ENCODE measurements at places on chromosomes 16 and 17. TPM values are rescaled to one million over a fixed set of nuclear protein-coding genes. Genes with fewer than 3 reads are reported as not detected.

GRCh38 chr17:75647061-75647460 lies 13.8 kb downstream of the SMIM5 start:
- no peak for DNase-seq

- no peak for DNase-seq
These were observed 13.7 kb downstream of the SMARCE1 start for GRCh38 chr17:40633871-40634270.

Gene KRTAP1-3
- polyA plus RNA-seq = not detected

Gene NTN3
- polyA plus RNA-seq = 0.09 TPM

DNA sequence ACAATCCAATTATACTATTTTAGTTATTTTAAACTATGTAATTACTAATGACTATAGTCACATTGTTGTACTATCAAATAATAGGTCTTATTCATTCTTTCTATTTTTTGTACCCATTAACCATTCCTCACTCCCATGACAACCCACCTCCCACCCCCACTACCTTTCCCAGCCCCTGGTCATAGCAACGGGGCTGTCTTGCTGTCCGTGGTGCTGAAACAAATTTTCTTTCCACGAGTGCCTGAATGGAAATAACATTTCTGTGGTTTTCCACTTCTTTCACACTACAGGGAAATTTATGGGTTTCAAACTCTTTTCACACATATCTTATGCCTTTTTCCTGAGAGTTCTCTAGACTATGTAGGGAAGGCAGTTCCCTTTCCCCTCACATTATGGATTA lies 326.6 kb downstream of the PHKB start:
- DNase-seq = no peak

GRCh38 chr16:10517868-10518267 lies 62.5 kb downstream of the EMP2 start:
- DNase-seq = no peak

DNA sequence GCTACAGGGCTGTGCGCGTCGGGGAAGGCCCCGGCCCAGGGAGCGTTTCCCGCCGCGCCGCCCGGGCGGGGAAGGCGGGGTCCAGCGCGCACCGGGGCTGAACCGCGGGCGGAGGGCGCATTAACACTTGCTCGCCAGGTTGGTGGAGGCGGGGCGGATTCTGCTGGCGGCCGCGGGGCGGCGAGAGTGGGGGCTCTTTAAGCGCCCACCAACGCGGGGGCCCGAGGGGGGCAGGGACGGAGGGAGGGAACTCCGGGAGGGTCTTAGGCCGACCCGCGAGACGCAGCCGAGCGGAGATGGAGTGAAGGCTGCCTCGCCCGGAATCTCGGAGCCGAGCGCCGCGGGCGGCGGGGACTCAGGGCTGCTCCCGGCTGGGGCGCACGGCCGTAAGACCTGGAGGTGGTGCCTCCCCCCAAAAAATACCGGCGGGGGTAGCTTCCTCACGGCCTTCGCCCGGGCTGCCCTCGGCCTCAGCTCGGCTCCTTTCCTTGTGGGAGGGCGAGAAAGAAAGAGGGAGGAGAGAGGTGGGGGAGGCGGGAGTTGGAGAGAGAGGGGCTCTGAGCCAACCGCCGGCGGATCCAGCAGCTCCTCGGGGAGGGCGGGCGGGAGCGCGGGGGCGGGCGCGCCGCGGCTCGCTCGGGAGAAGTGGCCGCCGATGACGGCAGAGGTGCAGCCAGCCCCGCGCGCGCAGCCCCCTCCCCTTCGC lies 415 bp upstream of the FOXF1 start:
- DNase-seq = no peak

GRCh38 chr17:45700171-45701090 lies 83.7 kb upstream of the CRHR1 start:
- no peak for DNase-seq

DNA sequence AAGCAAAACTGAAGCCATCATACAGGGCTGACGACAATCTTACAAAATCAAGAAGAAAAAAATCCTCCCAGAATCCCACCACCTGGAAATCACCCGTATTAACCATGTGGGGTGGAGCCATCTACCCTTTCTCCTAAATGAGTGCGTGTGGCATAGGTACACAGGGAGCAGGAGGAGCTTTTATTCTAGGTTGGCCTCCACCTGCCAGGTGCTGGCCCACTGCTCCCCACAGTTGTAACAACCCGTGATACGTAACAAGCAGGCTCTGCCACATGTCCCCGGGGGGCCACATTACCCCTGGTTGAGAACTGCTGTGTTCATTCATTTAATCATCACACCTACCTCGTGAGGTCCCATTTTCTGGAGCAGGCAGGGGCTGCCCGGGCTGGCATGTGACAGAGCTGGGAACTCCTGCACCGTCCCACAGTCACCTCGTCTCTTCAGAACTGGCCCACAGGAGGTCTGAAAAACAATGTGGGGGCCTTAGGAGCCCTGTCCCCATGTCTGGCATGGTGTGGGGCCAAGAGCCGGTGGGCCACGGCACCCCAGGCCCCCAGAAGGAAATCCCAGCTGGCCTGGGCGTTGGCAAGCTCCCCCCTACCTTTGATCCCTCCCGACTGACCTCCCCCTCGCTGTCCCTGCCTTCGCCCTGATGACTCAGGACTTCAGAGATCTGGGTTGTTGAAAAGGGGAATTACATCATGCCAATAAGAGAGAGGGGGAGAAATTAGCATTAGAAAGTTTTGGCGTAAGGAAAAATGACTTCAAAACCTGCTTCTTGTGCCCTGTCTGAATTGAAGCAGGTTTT lies 12.9 kb downstream of the CMIP start:
- peak; percentile 15 for DNase-seq

DNA sequence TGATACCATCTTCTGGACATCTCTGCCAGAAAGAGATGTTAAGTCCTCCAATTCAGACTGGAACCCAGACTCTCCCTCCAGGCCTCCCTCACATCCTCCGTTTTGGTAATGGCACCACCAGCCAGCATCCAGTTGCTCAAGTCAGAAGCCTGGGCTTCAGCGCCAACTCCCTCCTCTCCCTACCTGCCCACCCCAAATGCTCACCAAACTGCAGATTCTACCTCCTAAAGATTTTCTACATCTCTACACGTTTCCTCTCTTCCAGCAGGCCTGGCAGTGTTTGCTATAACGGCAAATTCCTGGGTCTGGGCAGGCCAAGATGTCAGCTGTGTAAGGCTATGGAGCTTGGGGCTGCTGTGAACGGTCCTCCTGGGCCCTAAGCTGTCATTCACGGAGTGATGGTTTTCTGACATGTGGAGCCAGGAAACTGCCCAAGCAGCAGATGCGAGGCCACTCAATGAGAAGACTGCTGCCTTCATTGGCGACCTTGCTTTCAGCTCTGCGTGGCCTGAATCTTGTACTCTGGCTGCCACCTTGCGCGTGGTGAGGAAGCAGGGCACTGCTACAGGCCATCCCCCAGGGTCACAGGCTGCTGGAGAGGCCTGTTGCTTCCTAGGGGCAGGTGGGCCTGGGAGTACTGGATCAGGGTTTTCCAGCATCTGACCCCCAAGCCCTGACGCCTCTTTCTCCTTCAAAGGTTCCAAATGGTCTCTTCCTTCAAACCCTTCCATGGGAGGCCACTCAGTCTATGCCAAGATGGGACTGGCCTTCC lies 37.7 kb downstream of the TBX4 start:
- DNase-seq = no peak

Gene METRNL
- 63.2 TPM for polyA plus RNA-seq

- DNase-seq = peak; percentile 23
These were observed 527 bp upstream of the UBE2Z start for GRCh38 chr17:48907713-48908046.

Gene SOX9
- polyA plus RNA-seq = 0.54 TPM

DNA sequence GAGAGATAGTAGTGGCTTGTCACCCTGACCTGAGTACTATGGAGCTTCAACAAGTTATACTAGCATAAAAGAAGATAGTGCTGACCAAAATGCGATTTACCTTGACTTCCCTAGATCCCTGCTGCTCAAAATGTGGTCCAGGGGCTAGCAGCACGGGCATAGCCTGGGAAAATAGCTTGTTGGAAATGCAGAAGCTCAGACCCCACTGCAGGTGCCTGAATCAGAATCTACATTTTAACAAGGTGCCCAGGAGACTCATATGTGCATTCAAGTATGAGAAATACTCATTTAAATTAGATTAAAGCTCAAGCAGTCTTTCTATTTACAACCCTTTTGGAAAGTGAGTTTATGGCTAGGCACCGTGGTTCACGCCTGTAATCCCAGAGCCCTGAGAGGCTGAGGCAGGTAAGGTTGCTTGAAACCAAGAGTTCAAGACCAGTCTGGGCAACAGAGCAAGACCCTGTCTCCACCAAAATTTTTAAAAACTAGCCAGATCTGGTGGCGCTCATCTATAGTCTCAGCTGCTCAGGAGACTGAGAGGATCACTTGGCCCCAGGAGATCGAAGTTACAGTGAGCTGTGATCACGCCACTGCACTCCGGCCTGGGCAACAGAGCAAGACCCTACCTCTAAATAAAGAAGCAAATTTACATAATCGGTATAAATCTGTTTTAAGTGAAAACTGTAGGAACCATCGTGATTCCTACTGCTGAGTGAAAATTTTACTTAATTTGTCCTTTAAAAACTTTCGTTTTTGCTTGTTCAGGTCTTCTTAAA lies 7.3 kb downstream of the APOH start:
- no peak for DNase-seq

DNA sequence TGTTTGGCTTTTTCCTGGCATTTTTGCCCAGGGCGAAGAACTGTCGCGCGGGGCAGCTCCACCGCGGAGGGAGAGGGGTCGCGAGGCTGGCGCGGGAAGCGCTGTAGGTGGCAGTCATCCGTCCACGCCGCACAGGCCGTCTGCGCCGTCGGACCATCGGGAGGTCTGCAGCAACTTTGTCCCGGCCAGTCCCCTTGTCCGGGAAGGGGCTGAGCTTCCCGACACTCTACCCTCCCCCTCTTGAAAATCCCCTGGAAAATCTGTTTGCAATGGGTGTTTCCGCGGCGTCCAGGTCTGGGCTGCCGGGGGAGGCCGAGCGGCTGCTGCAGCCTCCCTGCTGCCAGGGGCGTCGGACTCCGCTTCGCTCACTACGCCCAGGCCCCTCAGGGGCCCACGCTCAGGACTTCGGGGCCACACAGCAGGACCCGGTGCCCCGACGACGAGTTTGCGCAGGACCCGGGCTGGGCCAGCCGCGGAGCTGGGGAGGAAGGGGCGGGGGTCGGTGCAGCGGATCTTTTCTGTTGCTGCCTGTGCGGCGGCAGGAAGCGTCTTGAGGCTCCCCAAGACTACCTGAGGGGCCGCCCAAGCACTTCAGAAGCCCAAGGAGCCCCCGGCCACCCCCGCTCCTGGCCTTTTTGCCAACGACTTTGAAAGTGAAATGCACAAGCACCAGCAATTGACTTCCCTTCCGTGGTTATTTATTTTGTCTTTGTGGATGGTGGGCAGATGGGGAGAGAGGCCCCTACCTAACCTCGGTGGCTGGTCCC lies 2.3 kb upstream of the CBX4 start:
- DNase-seq = no peak

Gene CLEC18A
- polyA plus RNA-seq = 0.04 TPM

Gene TBC1D3K
- not detected for polyA plus RNA-seq

DNA sequence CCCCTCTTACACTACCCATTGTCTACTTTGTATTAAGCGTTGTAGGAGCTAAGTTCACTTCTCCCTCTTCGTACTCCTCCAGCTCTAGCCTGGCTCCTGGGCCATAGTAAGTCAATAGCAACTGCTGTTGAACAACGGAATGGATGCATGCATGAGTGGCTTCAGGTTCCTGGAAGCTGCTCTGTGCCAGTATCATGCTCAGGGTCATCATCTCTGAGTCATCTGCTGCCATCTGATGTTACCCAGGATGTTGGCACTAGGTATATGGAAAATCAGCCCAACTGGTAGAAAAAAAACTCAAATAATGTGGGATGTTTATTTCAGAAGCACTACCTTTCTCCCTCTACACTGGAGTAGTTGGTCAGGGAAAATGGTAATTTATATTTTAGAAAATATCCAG lies 536.8 kb downstream of the NPIPA7 start:
- no peak for DNase-seq

- DNase-seq = no peak
These were observed 848 bp upstream of the KRT19 start for GRCh38 chr17:41528959-41529353.

Gene MT4
- not detected for polyA plus RNA-seq

Gene YBX2
- polyA plus RNA-seq = 0.11 TPM

- no peak for DNase-seq
These were observed 101.8 kb upstream of the CDH13 start for GRCh38 chr16:82524976-82525375.

DNA sequence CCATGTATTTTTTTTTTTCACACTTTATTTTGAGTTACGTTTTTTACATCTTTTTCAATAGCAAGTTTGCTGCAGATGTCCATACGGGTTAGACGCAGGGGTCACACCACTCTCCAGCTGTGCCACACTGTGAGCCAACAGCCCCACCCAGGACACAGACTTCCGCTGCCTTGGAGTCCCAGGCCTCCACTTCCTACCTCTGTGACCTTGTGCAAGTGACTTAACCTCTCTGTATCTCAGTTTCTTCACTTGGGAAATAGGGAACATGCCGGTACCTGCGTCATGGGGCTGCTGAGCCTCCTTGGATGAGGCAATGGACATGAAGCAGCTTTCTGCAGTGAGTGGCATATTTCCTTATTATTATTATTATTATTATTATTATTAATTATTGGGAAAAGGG lies 3.3 kb upstream of the PITPNA start:
- DNase-seq = no peak

- DNase-seq = no peak
These were observed 34.4 kb downstream of the JPH3 start for GRCh38 chr16:87636741-87637140.

GRCh38 chr17:32575852-32576251 lies 89.1 kb downstream of the CDK5R1 start:
- no peak for DNase-seq

DNA sequence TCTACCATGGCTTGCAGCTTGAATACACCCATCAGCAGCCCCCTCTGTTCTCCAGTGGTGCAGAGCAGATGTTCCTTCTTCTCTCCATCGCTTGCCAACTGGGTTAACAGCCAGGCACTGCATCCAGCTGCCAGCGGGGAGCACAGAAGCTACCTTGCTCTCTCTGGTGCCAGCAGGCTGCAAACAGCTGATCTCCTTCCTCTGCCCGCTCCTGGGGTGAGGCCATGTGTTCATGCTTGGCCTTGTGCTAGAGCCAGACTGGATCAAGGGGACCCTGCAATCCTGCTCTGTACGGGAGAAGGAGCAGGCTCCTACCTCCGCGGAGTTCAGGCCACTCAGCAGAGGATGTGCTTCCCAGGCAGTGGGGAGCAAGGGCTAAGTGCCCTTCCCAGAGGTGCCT lies 24.1 kb upstream of the ENGASE start:
- DNase-seq = no peak

DNA sequence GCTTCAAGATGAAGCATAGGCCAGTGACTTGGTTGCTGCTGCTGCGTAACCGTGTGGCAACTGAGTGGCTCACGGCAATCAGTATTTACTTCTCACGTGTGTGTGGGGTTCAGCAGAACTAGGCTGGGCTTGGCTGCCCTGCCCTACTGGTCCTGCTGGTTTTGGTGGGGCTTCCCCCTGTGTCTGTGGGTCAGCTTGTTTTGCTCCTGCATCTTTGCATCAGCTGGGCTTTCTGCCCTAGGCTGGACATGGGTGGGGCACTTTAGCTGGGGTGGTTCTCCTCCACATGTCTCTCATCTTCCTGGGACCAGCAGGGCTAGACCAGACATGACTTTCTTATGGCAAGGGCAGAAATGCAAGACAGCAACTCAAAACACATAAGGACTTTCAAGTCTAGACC lies 550.5 kb downstream of the MAF start:
- DNase-seq = no peak
